ENCODE measurements at places on chromosomes 7 and 10.

GRCh38 chr10:102398172-102399020, 2.9 kb downstream of the NFKB2 start:
- no peak for DNase-seq

DNA sequence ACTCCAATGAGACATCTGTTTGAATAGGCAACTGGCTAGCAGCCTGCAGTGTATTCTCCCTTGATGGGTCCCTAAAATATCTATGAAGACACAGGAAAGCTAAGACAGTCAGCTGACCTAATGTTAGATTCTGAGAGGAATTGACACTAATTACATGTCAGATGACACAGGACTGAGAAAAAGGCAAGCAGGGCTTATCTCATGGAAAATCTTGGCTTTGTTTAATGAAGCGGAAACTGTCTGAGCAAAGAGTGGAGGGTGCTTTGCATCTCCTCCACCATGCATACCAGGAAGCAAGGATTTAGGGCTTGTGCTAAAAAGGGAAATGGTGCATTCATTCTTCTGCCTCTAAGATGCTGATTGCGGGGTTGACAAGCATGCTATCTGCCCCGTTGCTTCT, 135.5 kb upstream of the GLI3 start:
- DNase-seq = no peak

- peak; percentile 2 for DNase-seq
Observed at GRCh38 chr7:44955733-44956132, 23.1 kb downstream of the MYO1G start.

- DNase-seq = no peak
Observed at GRCh38 chr10:117367718-117368117, 7.5 kb downstream of the PDZD8 start.

DNA sequence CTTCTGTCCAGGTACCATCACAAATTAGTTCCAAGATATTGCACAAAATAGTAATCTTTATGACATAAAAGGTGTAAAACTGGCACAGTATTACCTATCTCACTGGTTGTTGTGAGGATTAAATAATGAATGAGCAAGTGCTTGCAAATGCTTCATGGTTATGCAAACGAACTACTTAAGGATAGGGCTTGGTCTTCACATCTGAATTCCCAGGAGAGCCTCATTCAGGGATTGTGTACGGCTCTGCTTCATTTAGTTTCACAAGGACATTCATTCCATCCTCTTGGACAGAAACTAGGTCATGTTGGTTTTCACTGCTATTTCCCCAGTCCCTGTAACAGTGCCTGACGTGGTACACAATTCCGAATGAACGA, 12.1 kb downstream of the ABCA13 start:
- no peak for DNase-seq

GRCh38 chr10:59106441-59106840, 70.0 kb upstream of the PHYHIPL start:
- no peak for DNase-seq

DNA sequence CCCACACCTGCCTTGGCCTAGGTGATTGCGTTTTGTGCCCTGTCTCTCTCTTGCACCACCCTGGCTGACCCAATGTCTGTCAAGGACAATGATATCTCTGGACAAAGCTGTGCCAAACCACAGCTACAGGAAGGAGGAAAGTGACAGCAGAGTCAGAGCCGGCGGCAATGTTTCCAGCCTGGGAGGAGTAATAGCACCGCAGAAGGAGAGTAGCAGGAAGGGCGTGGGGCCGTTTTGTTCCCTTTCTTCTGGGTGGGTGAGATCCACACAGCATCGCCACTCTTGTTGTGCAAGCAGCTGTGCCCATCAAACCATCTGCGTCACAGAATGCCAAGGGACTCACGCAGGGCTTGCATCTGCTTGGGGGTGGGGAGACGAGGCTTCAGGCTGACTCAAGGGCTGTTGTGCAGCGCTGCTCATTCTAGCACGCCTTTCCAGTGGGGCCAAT, 341.6 kb upstream of the AUTS2 start:
- DNase-seq = no peak

- no peak for DNase-seq
Observed at GRCh38 chr7:90492250-90492649, 22.8 kb downstream of the PTTG1IP2 start.

- no peak for DNase-seq
Observed at GRCh38 chr10:47043928-47044538, 132.8 kb downstream of the PTPN20 start.

DNA sequence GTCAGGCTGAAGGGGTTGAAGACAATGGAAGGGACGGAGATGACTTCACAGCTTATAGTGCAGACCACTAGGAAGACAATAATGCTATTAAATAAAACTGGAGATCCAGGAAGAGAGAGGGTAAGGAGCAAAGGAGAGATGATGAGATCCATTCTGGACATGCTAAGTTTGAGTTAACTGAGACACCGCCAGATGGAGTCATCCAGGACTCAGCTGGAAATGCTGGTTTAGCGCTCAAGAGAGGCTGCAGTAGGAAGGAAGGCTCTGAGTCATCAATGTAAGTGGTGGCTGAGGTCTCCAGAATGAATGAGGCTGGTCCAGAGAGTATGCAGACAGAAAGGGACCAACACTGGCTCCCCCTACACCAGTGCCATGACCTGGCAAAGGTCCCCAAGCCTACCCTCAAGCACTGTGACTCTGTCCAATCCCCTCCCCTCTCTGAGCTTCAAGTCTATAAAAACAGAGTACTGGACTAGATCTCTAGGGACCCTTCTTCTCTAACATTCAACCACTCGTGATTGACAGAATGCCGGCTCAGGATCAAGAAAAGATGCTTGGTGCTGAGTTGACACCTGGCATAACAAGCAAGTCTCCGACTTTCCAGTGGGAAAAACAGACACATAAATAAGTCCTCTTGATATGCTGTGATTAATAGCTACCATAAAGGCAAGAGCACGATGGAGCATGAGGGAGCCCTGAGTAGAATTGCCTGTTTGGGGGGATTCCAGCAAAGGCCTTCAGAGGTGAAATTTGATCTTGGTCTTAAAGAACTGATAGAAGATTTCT, 8.9 kb downstream of the GFRA1 start:
- DNase-seq = no peak

Data from T-helper 1 cell (primary cell).